ENCODE measurements at places on chromosomes 1 and 21.

DNA sequence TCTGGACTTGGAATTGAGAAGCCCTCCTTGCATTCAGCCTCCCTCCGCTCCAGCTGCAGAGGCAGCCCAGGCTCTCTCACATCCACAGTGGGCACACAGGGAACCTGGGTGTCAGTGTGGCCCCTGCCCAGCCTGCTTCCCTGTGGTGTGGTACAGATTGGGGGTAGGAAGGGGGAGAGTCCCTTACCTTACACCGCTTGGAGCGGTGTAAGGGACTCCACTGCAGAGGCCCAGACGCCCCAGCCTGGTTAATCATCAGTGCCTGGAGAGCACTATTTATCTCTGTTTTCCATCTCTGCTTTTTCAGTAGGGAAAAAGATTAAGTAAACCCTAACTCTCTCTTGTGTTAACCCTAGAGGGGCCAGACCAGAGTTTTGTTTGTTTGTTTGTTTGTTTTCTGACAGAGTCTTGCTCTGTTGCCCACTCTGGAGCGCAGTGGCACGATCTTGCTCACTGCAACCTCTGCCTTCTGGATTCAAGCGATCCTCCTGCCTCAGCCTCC is 803 bp upstream of the RHBG start:
- no peak for DNase-seq

DNA sequence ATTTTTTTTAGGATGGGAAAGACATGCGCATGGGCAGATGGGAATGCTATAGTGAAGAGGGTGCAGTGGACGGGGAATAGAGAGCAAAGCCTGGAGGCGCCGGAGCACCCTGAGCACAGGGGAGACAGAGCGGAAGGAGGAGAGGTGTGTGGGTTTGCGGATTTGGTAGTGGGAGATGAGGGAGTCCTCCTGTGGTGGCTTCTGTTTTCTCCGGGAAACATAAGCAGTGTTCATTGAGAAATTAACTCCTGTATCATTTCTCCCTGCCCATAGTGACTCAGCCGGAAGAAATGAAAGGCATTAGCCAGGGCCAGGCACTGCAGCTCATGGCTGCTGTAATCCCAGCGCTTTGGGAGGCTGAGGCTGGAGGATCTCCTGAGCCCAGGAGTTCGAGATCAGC is 4.7 kb upstream of the PTPRF start:
- DNase-seq: no peak

GRCh38 chr1:62011006-62011405 is 183.6 kb upstream of the L1TD1 start:
- DNase-seq: no peak

GRCh38 chr1:34845131-34845901 is 14.2 kb downstream of the SMIM12 start:
- no peak for DNase-seq

DNA sequence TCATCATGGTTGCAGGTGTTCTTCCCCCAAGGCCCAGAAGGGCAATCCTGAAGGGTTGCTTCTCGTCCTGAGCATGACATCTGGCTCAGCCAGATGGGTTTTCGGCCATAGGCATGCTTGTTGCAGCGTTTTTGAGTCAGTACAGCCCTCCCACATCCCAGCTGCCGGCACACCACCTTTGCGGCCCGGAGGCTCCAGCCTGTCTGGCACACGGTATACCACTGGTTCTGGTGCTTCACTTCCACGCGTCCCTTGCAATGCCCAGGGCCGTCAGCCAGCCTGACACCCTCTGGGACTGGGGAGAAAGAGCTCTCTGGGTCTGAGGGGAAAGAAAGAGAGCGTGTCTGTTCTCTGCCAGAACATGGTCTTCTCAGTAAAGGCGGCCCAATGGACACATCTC is 7.2 kb downstream of the CD5L start:
- no peak for DNase-seq

DNA sequence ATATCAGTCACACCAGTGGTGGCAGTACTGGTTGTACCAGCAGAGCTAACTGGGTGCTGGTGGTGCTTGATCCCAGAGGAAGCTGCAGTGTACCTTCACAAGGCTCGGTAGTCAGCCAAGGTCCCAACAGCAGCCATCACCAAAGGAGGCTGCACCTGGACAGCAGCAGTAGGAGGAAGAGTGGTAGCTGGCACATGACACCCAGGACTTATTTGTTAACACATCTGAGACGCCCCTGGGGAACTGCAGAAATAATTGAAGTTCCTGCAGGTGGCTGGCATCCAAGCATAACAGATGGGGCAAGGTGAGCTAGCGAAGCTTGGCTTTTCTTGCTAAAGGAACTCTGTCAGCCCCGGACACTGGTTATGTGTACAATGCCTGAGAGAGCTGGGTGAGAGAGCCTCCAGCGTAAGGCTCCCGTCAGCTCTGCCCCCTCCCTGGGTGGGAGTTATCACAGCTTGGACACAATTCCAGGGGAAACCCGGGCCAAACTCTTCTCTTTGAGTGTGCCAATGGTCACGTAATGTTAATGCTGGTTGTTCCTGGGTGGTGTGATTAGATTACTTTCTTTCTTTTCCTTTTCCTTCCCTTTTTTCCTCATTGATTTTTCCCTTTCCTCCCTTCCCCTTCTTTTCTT is 29.1 kb upstream of the PARP1 start:
- DNase-seq: no peak

DNA sequence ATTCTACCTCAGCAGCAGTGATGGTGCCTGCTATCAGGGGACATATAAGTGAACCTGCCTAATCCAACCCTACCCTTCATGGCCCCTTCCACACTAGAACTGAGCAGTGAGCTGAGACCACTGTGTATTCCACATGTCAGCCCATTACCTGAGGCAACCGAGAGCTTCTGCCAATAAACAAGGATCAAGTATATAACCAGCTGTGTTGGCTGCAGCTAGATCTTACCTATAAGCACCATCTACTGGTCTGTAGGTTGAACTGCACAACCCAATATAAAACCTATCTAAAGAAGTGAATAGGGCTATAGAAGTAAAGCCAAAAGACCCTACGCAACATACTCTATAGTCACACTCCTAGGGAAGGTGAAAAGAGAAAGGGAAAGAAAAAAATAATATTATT is 376.9 kb downstream of the HHIPL2 start:
- DNase-seq: no peak

DNA sequence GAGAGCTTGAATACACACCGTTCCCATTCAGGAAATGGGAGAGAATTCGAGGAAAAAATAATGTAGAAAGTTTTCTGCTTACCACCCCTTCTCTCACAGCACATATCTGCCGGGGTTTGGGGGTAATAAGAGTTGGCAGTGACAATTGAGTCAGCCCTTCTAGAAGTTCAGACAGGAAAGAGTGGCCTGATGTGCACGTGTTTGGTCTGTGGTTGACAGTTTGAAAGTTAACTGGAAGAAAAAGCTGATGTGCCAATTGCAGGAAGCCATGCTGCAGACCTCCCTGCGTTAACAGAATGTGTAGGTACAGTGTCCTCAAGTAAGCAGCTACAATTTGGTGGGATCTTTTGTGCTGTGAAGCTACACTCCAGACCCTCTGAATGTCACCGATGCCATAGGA is 50.9 kb downstream of the DHX9 start:
- DNase-seq: no peak
